ENCODE measurements at places on chromosomes 16 and 17. TPM values are rescaled to one million over a fixed set of nuclear protein-coding genes. Genes with fewer than 3 reads are reported as not detected.

DNA sequence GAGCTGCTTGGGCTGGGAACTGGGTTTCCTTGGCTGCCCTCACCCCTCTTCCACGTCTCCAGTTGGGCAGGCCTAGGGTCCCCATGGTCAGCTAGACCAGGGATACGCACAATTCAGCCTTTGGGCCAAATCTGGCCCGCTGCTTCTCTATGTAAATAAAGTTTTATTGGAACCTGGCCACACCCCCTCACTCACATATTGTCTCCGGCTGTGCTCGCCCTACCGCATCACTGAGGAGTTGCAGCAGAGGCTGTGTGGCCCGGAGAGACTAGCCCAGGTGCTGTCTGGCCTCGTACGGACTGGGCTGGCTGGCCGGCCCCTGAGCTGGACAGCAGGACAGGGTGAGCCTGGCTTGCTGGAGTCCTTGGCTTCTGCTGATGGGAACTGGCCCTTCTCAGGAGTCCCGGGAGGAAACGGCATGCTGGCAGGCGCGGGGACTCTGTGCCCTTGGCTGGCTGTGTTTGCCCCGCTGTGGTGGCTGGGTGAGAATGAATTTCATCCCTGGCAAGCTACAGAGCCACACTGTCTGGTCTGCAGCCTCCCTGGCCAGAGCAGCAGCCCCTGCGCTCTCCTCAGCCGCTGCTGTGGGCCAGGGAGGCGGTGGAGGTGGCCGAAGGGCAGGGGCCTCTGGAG is 82.0 kb downstream of the ENGASE start:
- no peak for DNase-seq

DNA sequence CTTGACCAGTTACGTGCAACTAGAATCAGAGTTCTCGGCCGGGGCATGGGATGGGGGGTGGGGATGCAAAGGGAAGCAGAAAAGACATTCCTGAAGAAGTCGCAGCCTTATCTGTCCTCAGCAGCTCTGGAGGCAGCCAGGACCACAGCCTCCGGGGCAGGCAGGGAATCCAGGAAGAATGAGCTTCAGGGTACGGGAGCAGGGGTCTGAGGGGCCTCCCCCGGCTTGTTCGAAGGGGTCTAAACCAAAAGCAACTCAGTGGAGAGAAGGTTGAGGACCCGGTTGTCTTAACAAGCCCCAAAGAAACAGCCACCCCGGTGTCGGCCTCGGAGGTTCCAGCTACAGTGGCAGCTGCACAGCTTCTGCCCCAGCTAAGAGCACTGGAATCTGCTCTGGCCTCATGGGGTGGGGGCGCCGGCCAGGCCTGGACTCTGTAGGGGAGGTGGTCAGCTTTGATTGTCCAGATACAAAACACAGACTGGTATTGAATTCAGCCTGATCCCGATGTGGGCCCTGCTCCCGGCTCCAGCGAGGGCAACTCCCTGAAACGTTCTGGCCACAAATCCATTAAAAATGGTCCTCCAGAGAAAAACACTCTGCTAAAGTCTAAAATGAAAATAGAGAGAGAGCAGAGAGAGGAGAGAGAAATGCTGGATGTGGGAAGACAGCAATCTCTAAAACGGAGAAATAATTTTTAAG is 7.7 kb downstream of the HOXB4 start:
- DNase-seq: no peak

GRCh38 chr16:69848637-69849545 is 86.8 kb downstream of the WWP2 start:
- DNase-seq: no peak

DNA sequence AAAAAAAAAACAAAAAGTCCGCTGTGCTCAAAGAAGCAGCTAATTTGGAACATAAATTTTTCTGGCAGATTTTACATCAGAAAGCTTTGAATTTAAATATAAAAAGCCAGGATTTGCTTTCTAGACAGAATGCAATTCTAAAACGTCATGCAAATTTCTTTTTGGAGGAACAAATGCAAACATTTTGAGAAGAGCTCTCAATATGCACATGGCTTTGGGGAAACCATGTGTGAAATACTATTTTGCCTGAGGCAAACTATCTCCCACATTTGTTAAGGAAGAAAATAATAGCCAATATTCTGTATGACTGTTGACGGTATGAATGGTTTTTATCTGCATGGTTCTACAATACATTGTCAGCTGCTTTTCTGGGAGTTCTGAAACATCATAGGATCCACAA is 320.0 kb upstream of the PSMD7 start:
- DNase-seq: no peak

- no peak for DNase-seq
Measured at GRCh38 chr16:88084881-88085280, 133.6 kb downstream of the BANP start.

Gene NPW
- 9.9 TPM for polyA plus RNA-seq
